CD4-positive, alpha-beta T cell treated with Interleukin-10 for 1 hour (primary cell): ENCODE measurements at places on chromosomes 7 and 10.

DNA sequence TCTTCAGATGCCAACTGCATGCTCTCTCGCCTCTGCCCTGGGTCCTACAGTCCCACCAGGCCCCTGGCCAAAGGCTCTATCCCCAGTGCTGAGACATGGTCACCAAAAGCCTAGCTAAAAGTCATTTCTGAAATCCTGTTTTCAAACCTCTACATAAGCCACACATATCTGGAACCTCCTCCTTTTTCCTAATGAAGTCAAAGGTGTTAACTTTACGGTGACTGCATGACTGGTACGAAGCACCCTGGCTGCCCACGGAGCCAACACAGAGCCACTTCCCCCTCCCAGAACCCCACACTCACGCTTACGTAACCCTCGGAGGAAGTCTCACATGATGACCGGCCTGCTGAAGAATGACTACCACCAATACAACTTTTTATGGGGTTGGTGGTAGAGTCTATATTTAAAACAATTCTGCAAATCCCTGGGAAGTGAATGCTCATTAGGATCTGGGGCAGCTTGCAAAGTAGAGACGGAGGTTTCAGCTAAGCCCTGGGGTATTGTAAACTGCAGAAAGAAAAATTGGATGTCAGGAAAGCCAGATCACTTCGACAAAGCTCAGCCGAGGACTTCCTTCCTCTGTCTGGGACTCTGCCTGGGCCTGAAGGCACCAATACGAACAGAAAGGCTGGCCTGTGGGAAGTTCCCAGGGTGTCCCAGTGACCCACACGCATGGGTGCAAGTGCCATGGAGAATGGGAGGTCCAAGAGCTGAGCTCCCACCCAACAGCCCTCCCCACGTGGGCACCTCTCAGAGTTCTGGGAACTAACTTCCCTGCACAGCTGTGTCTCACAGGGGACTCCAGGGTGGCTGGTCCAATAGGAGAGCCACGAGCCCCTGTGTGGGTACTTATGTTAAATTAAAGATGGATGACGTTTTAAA lies 50.7 kb downstream of the PDGFA start:
- DNase-seq, result peak; percentile 7

DNA sequence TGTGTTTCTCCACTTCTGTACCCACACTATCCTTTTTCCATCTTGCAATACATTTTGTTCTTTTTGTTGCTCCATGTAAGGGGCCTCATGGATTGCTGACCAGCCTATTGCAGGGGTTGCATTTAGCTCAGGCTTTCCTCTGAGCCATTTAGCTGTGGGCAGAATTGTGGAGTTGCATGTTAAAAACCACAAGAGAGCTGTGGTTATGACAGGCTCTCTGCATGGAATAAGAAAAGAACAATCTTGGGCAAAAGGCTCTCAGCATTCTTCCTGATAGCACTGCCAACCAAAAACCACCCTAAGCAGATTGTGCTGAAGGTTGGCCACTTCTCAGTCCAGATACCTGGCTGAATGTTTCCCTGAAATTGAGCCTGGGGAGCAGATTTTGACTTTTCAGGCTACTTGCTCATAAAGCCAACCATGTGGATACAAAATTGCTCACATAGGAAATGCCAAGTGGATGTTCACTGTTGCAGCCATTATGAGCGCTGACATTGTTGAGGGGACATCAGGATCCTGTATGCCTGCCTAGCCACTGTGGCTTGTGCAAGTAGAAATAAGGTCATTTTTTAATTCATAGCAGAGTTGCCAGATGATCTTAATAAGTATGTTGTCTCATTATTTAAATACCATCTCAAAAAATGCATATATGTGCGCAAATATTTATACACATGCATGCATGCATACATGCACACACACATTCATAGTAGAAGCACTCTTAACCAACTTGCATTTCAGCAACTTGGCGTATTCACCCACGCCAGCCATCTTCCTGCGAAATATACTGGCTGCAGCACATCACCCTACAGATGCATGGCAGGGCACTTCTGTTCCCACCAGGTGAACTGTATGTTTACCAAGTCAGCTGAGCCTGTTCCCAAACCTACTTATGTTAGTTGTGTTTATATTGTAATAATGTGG lies 695.4 kb downstream of the LRMDA start:
- no peak for DNase-seq

- DNase-seq, result peak; percentile 25
Observed at GRCh38 chr10:99630433-99630832, 10.2 kb upstream of the SLC25A28 start.

DNA sequence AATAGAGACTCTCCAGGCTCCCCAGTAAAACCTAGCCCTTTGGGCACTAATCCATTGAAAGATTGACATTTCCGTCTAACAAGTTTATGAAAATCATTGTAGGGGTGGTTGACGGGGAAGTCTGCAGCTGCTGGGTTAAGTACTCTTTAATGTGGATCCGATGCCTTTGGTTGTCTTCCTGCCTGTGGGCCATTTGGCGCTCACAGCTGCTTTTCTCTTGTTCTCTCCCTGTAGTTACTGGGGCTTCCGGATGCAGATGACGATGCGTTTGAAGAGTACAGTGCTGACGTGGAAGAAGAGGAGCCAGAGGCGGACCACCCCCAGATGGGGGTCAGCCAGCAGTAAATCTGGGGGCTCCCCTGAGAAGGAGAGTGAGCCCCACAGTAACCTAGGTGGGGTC lies 22.4 kb downstream of the MTURN start:
- peak; percentile 39 for DNase-seq

- DNase-seq, result no peak
Observed at GRCh38 chr10:19178675-19179074, 130.1 kb downstream of the MALRD1 start.

DNA sequence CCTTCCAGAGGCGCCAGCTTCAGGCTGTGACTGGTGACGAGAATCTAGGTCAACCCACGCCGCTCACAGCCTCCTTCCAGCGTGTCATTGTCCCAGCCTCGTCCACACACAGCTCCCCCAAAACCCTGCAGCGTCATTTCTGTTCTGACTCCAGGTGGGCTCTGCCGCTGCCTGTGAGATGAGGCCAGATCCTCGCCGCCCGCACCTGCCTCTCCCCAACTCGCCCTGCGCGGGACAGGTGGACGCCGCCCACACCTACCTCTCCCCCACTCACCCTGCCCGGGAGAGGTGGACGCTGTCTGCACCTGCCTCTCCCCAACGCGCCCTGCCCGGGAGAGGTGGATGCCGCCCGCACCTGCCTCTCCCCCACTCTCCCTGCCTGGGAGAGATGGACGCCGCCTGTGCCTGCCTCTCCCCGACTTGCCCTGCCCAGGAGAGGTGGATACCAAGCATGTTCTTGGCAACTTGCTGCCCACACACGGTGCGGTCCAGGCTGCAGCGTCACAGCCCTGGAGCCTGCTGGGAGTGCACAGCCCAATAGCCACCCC lies 32.0 kb upstream of the CFAP46 start:
- DNase-seq, result no peak

DNA sequence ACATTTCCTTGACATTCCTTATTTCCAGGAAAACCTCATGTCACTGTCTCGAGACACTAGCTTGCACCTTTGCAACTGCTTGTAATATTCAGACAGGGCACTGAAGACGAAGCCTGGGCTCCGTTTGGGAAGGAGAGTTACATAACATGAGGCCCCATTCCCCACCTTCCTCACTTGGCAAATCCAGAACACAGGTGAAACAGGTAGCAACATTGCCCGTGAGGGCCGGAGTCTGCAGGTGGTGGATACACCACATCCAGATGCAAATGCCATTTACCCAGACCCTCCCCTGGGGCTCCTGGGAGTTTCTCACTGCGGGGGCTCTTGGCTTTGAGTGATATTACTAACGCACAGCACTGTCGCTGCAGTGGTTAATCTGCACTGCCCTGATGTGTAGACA lies 491.0 kb downstream of the PTPRN2 start:
- no peak for DNase-seq

- no peak for DNase-seq
Observed at GRCh38 chr10:88080213-88080612, 216.8 kb downstream of the PTEN start.

GRCh38 chr7:40611095-40611871 lies 476.5 kb downstream of the SUGCT start:
- DNase-seq, result no peak

DNA sequence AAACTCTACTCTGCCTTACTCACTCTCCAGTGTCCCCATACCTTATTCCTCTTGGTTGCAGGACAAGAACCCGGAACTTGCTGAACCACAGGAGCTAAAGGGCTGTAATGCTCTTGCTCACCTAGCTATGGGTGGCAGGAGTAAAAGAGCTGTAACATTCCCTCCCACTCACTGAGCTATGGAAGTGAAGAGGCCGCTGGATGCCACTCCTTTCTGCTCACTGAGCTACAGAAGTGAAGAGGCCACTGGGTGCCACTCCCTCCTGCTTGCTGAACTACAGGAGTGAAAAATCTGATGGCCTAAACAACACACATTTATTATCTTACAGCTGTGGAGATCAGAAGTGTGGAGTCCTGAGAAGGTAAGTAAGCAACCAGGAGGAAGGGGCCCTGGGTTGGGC lies 17.5 kb downstream of the MRPS24 start:
- no peak for DNase-seq

DNA sequence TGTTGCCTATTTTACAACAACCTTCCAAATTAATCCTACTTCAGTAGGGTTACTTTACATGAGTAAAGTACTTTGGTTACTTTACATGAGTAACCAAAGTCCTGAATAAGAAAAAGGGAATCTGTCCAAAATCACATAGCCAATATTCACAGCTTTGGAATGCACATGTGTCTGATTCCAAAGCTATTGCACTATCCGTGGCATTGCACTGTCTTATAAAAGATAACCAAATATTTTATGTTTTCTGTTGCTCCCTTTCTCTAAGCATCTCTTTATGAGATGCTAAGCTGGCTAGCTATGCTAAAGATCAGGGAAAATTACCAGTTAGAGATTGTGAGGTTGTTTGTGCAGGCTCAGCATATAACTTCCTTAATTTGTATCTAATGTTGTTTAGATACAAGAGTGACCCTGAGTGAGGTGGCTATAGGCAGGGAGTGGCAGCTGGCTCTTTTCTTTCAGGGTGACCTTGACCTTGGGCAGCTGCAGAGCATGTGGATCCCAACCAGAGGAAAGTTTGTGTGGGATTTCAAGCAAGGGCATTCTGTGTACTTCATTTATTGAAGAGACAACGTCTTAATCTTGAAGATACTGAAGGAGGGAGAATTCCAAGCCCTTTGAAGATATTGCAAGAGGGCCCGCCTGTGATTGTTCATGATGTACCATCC lies 366.1 kb upstream of the ANKRD30A start:
- DNase-seq, result no peak

GRCh38 chr7:117401293-117402002 lies 25.8 kb downstream of the ASZ1 start:
- no peak for DNase-seq

GRCh38 chr7:127417346-127417745 lies 24.8 kb upstream of the ZNF800 start:
- no peak for DNase-seq

- no peak for DNase-seq
Observed at GRCh38 chr7:106480161-106480579, 180.8 kb downstream of the CCDC71L start.

DNA sequence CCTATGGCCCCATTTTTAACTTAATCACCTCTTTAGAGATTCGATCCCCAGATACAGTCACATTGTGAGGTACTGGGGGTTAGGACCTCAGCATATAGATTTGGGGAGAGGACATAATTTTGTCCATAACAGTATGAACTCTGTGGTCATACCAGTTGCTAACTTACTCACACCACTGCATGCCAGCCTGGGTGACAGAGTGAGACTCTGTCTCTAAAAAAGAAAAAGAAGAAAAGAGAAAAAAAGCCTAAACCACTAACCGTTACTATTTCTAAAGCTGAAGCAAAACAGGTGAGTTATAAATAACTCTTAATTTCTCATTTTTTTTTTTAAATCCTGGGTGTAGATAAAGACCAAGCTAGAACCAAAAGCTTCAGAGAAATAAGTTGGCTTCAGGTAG lies 155.1 kb upstream of the AUTS2 start:
- no peak for DNase-seq

GRCh38 chr10:42691361-42692120 lies 53.2 kb upstream of the ZNF33B start:
- no peak for DNase-seq

DNA sequence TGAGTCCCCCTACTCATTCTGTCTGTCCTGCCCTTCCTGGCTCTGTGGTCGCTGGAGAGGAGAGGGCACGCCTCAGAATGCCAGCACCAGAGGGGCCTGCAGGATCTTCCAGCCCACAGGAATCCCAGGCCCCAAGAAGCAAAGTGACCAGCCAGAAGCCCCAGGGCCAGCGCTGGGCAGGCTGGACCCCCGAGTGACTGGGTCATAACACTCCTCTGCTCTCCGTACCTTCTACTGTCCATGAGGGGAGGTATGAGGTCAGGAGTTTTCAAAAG lies 102.6 kb upstream of the GPR26 start:
- DNase-seq, result no peak

- DNase-seq, result peak; percentile 80
Observed at GRCh38 chr10:79331709-79332108, 15.6 kb upstream of the PPIF start.

DNA sequence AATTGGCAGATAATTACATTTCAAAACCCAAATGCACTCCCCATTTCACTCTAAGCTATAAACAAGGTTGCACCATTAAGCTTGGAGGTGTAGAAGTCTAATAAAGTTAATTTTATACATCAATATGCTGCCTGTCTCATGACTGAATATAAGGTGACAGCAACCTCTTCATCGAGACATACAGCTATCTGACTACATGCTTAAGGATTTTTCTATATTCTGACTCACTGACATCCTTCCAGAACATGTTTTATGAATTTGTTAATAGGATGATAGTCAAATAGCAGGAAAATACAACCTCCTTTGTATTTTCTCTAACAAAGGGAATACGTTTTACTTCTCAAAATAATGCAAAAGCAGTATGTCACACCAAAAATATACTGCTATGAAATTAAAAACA lies 76.6 kb downstream of the NRBF2 start:
- no peak for DNase-seq

DNA sequence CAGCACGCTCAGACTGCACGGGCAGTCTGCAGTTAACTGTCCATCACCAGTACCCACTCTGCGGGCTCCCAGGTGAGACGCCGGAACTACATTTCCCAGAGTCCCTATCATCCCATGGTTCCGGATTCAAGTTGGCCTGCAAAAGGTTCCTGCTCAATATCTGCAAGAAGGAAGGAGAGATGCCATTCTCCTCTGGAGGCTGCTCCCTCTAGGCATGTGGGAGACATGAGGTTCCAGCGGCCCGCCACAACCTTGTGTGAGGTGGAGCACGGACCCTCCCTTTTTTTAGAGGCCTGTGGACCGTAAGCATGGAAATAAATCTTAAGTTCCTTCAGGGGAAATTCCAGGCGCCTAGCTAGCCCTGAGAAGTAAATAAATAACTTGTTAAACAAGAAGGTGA lies 29.7 kb downstream of the NUP42 start:
- no peak for DNase-seq

DNA sequence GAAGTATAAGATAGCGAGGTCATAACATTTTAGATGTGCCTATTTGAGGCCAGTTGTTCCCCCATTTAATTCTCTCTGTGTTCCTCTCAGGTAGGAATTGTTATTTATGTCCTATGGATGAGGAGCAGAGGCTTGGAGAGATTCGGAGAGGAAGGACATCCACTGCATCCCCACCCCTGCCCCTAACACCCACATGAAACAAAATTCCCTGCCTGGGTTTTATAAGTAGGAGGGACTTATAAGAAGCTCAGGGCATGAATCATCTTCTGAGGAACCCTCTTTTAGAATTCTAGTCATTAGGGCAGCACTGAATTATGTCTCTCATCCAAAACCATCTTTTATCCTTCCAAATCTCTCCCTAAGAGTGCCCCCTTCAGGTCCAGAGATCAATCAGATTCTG lies 5.0 kb downstream of the CHAT start:
- DNase-seq, result no peak

GRCh38 chr10:60615541-60615940 lies 162.7 kb upstream of the CDK1 start:
- no peak for DNase-seq
